Activated T-cell treated with anti-CD3 and anti-CD28 coated beads for 4 hours (primary cell): ENCODE measurements at places on chromosomes 1 and 21.

GRCh38 chr1:32828341-32828740 lies 10.9 kb downstream of the S100PBP start:
- no peak for DNase-seq

DNA sequence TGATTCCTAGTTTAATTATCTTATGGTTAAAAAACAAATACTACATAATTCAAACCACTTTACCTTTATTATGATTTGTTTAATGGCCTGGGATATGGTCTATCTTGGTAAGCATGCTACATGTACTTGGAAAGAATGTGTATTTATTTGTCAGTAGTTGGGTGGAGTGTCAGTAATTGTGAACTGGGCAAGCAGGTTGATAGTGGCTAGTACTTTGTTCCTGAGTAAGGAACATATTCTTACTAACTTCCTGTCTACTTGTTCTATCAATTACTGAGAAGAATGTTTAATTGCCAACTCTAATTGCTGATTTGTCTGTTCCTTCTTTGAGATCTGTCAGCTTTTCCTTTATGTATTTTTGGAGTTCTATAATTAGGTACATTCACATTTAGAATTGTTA lies 49.2 kb upstream of the ABCG1 start:
- DNase-seq: no peak

DNA sequence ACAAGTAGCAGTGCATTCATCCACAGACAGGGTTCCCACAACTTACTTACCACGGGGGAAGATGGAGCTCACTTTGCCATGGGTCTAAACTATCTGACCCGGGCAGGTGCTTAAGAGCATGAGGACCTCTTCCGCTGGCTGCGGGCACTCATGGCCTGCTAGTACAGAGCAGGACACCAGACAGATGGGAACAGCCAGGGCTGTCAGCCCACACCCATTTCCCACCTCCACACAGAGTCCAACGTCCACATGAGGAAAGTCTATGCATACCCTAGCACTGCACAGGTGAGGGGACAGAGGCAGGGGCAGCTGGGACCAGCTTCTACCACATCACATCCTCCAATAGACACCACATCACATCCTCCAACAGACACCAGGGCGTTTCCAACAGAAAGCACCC lies 35.8 kb upstream of the PRDM15 start:
- no peak for DNase-seq

DNA sequence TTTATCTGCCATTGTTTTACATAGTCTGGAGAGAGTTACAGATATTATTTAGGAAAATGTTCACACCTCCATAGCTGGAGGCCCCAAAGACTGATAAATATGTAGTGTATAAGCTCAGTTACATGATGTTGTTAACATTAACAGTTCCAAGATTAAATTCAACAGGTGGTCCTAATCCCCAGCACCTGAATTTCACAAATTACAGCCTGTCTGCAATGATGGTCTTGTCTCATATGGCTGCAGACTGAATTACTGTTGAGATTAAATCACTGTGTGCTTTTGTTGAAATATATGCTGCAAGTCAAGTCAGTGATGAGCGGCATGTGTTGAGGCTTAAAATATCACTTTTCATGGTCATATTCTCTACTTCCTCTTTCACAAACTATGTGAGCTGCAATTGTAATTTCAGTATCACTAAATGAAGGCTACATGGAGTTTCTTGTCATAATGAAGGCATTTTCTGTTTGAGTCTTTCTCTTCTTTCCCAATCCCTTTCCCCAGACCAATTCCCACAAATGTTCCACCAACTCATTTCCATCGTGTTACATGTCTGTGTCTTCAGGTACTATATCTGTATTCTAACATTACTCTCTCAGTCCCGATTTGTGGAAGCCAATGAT lies 4.2 kb downstream of the ST6GALNAC5 start:
- DNase-seq: no peak

- no peak for DNase-seq
Measured at GRCh38 chr1:103125219-103125618, 16.9 kb upstream of the COL11A1 start.

GRCh38 chr1:211738691-211739301 lies 63.4 kb upstream of the NEK2 start:
- DNase-seq: peak; percentile 8

- DNase-seq: no peak
Measured at GRCh38 chr1:206808615-206809014, 36.3 kb upstream of the IL10 start.
